ENCODE measurements at places on chromosomes 12 and 14.

DNA sequence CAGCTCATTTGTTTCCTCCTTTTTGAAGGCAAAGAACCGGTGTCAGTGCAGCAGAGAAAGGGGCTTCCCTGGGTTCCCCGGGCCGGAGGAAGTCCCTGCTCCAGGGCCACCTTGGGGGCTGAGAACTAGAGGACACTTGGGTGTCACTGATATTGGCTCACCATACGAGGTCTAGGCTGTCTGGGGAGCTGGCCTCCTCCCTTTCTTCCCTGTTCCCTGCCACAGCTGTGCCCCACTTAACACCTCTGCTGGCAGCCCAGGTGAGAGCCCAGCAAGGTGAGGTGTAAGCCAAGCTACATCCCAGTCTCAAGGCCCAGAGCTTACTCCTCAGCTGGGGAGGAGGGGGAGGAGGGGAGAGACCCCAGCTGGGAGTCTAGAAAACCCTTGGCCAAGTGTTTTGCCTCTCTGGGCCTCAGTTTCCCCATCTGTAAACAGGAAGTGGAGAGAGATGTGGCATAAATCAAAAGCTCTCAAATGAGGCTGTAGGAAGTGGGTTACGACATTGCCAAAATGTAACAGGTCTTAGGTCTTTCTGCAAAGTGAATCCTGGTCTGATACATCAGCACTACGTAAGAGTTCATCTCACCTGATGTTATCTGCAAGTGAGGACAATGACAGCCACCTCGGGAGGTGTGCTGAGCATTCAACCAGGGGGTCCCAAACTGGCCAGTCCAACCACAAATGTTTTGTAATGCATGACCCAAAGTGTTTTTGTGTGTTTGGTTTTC lies 25.5 kb downstream of the RASAL1 start:
- no peak for DNase-seq

DNA sequence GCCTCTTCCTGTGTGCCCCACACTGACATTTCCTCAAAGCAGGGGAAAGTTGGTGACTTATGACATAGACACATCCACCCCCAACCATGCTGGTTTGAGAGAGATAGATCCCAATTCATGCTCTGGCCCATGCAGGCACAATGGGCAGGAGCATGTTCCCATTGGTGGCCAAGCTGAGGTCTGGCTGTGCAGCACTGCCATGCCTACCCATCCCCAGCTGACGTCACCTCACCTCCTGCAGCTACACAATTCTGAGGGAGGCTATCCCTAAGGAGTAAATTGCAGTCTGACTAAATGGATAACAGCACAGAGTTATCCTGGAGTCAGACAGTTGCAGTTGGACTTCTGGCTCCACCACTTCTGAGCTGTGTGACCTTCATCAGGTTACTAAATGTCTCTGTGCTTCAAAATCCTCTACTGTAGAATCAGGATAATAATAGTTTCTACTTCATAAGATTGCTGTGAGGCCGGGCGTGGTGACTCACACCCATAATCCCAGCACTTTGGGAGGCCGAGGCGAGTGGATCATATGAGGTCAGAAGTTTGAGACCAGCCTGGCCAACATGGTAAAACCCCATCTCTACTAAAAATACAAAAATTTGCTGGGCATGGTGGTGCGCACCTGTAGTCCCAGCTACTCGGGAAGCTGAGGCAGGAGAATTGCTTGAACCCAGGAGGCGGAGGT lies 323.9 kb downstream of the BCL11B start:
- DNase-seq: no peak

DNA sequence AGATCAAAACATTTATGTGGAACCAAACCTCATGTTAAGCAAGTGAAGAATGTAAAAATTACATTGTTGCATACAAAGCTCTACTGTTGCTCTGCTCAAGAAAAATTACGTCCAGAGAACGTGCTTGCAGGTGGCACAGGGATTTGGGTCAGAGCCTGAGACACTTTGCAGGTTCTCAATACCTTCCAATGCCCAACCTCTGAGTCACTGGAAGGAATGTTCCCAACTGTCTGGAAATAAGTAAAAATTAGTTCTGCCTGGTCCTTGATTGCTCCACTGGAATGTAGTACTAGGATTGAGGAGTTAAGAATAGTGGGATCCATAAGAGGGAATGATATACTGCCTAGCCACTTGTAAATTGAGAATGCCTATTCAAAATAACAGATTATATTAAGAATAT lies 2.8 kb upstream of the IFNG start:
- no peak for DNase-seq

DNA sequence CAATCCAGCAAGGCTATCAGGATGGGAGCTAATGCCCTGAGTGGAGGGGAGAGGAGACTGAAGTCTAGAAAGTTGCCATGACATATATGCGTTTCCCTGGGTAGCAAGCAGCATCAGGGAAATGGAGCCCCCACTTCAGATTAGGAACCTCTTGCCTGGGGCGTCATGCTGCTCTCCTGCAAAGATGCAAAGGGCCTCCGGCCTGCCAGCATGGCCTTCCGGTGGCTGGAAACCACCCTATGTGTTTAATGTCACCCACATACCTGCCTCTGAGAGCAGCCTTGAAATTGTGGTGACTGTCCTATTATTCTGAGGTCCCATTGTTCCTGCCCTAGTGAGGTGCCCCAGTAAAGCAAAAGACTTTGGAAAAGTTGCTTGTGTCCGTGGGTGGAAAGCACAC lies 10.0 kb upstream of the IFI27L2 start:
- no peak for DNase-seq

GRCh38 chr14:50728836-50729235 lies 60.7 kb upstream of the SAV1 start:
- no peak for DNase-seq

DNA sequence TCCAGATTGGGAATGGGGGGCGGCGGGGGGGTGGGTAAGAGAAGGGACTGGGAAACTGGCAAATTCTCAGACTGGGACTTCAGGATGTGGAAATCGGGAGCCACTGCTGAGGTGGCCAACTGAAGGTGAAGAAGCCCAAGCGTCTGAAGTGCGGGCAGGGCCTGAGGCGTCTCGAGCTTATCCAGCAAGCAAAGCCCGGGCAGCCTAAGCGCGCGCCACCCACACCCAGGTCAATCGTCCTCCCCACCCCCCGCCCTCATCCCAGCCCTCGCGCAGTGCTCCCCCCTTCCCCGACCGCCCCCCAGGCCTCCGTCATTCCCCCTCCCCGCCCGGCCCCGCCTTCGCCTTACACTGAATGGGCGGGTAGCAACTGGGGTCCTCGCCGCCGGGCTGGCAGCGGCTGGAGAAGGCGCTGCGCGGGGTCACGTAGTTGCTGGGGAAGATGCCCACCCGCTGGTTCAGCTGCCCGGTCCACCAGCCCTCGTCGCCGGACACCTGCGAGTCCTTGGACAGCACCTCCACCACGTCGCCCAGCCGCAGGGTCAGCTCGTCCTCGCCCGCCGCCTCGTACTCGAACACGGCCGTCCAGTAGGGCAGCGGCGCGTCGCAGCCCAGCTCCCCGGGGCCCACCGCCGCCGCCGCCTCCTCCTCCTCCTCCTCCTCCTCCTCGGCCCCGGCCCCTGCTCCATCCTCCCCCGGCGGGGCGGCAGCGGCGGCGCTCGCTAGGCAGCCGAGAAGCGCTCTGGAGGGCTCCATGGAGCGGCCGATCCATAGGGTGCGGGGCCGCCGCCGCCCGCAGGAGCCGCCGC lies 693 bp downstream of the MAP3K9 start:
- peak; percentile 44 for DNase-seq

DNA sequence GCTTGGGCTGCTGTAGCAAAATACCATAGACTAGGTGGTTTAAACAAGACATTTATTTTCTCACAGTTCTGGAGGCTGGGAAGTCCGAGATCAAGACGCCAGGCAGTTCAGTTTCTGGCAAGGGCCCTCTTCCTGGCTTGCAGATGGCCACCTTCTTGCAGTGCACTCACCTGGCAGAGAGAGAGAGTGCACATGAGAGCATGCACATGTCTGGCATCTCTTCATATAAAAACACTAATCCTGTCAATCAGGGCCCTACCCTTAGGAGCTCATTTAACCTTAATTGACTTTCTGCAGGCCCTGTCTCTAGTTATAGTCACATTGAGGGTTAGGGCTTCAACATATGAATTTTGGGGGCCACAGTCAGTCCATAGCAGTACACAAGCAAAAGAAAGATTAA lies 12.4 kb upstream of the EVL start:
- DNase-seq: no peak

- DNase-seq: no peak
Observed at GRCh38 chr12:13537623-13538022, 341.1 kb downstream of the EMP1 start.

DNA sequence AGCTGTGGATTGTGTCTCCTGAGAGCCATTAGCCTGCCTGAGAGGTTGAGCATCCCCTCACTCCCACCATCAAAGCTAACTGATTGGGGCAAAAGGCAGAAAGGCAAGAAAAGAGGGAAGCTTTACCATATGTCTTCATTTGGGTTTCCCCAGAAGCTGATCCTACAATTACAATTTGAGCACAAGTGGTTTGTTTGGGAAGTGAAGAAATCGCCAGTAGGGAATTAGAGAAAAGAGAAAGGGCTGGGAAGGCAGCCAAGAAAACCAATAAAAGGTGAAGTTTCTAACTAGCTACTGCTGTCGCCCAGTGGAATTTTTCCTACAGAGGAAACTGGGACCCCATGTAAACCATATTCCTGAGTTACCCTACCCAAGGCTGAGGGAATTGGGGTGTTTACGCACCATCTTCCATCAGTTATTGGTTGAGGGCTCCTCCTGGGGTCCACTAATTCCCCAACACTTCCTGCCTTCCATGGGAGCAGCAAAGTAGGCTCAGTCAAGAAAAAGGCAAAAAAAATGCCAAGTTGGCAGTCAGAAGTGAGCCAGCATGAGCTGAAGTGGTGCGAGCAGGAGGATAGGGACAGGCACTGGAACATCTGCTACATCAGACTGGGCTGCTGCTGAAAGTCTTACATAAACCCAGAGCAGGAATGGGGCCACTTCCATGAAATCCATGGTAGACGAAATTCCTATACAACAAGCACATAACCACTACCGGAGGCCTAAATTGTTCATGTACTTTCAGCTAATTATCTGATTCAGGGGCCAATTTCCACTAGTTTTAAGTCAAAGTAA lies 17.3 kb downstream of the KCNK10 start:
- no peak for DNase-seq

DNA sequence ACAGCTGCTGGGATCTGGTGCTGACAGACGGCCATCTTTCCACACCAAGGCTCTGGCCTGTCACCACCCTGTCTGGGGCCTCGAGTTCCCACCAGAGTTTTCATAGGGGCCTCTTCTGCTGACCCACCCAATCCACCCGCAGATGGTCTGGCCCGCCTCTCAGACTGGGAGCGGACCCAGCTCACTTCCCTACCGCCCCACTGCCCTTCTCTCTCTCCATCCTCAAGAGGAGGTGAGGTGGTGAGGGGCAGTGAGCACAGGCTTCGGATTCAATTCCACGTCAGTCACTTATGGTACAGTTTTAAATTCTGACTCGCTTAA lies 12.3 kb upstream of the RPS6KL1 start:
- DNase-seq: no peak

GRCh38 chr12:2835691-2836403 lies 1.0 kb upstream of the NRIP2 start:
- DNase-seq: no peak

GRCh38 chr12:116484807-116485206 lies 74.4 kb upstream of the MAP1LC3B2 start:
- DNase-seq: no peak
